ENCODE measurements at places on chromosomes 11 and 22. TPM values are rescaled to one million over a fixed set of nuclear protein-coding genes. Genes with fewer than 3 reads are reported as not detected.

Gene PATE4
- 0.04 TPM for polyA plus RNA-seq

Gene QSER1
- 19.5 TPM for polyA plus RNA-seq

Gene ASRGL1
- polyA plus RNA-seq, result 5.4 TPM

Gene MRGPRF
- polyA plus RNA-seq, result 17.6 TPM

Gene SLC25A18
- polyA plus RNA-seq, result 0.46 TPM

Gene MCHR1
- polyA plus RNA-seq, result 0.09 TPM
